ENCODE measurements at places on chromosomes 5 and 9.

DNA sequence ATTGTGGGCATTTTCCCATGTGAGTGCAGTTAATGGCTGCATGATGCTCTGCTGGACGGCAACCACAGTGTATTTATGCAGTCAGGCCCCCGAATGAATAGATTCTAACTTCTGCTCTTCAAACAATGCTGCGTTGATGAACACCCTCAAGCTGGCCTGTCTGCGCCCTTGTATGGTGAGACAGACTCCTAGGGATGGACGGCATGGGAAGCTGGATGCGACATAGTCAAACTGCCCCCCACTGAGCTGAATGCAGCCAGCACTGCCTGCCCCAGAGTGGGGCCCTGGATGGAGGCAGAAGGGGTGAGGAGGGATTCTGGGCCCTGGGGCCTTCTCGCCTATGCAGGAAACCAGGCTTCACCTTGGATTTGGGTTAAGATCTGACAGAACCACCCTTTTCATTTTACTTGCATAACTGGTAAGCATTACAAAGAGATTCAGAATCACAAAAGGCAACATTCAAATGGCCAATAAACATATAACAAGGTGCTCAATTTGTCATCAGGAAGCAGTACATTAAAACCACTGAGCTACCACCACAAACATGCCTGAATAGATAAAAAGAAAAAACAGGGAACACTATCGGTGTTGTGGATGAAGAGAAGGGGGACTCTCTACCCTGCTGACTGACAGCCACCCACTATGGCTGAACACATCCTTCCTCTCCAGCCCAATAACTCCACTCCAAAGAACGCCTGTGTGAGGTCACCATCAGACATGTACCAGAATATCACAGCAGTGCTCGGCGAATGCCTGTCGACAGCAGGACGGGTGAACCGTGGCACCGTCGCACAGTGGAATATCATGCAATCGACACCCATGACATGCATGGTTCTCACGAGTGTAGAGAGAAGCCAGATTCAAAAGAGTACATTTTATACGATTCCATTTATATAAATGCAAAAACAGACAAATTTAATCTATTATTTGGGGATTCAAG, 79.1 kb downstream of the RAPGEF1 start:
- H3K4me1 ChIP-seq, result peaks cover 67% of the 10 kb centered on the region
- no peaks in the 10 kb centered on the region for H3K27me3 ChIP-seq
- peak overlapping the region; percentile 33 for H3K4me3 ChIP-seq
- DNase-seq, result no peak
- H3K36me3 ChIP-seq, result peaks cover 16% of the 10 kb centered on the region
- H3K27ac ChIP-seq, result peak overlapping the region; percentile 76

GRCh38 chr5:6722015-6722414, 8.8 kb downstream of the TENT4A start:
- H3K36me3 ChIP-seq, result peaks cover 12% of the 10 kb centered on the region
- DNase-seq, result no peak
- H3K27ac ChIP-seq, result peak overlapping the region; percentile 55

- no peak overlapping the region for H3K4me3 ChIP-seq
- H3K36me3 ChIP-seq, result no peaks in the 10 kb centered on the region
- no peak for DNase-seq
- no peaks in the 10 kb centered on the region for H3K4me1 ChIP-seq
- peaks cover 9% of the 10 kb centered on the region for H3K27me3 ChIP-seq
Measured at GRCh38 chr5:90955001-90955635, 396.5 kb downstream of the ADGRV1 start.

DNA sequence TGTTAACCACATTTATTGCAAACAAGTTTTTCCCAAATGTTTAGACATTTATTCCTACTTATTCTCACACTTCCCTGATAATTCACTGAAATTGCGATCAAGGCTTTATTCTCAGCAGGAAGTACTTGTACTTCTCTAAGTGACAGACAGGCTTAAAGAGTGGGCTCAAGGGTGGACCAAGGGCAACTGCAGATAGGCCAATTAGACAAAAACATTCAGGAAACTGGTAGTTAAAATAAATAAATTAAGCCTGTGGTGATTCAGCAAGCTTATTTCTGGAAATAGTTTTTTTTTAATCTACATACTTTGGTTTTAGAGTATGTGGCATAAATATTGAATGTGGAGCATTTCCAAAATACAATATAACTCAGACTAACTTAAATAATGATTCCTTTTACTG, 136.1 kb downstream of the UGCG start:
- no peak overlapping the region for H3K4me3 ChIP-seq
- no peaks in the 10 kb centered on the region for H3K36me3 ChIP-seq
- H3K27me3 ChIP-seq, result no peaks in the 10 kb centered on the region
- peak overlapping the region; percentile 92 for H3K27ac ChIP-seq
- peaks cover 69% of the 10 kb centered on the region for H3K4me1 ChIP-seq

- H3K27ac ChIP-seq, result peak overlapping the region; percentile 96
- peaks cover 56% of the 10 kb centered on the region for H3K4me1 ChIP-seq
- H3K4me3 ChIP-seq, result peak overlapping the region; percentile 52
- no peaks in the 10 kb centered on the region for H3K27me3 ChIP-seq
Measured at GRCh38 chr9:109975574-109976295, 195.7 kb downstream of the PALM2AKAP2 start.

- no peak overlapping the region for H3K27ac ChIP-seq
- H3K4me1 ChIP-seq, result peaks cover 17% of the 10 kb centered on the region
- no peak overlapping the region for H3K4me3 ChIP-seq
Measured at GRCh38 chr5:81288021-81288433, 13.4 kb upstream of the ZCCHC9 start.

DNA sequence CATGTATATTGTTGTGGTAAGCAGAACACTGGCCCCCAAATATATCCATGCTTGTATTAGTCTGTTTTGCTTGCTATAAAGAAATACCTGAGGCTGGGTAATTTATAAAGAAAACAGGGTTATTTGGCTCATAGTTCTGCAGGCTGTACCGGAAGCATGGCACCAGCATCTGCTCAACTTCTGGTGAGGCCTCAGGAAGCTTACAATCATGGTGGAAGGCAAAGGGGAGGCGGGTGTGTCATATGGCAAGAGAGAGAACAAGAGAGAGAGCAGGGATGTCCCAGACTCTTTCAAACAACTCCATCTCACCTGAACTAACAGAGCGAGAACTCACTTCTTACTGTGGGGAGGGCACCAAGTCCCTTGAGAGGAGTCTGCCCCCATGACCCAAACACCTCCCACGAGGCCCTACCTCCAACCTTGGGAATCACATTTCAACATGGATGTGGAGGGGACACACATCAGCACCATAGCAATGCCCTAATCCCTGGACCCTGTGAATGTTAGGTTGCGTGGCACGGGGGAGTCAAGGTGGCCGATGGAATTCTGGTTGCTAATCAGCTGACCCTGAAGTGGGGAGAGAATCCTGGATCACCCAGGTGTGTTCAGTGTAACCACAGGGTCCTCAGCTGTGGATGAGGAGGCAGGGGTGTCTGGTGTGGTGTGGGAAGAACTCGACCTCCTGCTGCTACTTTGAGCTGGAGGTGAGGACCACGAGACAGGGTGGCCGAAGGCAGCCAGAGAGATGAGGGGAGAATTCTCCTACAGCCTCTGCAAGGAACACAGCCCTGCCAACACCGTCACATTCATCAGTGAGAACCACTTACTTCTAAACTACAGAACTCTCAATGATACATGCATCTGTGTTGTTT, 172.8 kb downstream of the AUH start:
- peaks cover 22% of the 10 kb centered on the region for H3K4me1 ChIP-seq
- no peaks in the 10 kb centered on the region for H3K27me3 ChIP-seq
- H3K36me3 ChIP-seq, result no peaks in the 10 kb centered on the region
- peak overlapping the region; percentile 53 for H3K27ac ChIP-seq
- H3K4me3 ChIP-seq, result no peak overlapping the region

- peak overlapping the region; percentile 99 for H3K27ac ChIP-seq
- H3K36me3 ChIP-seq, result peaks cover 2% of the 10 kb centered on the region
Measured at GRCh38 chr5:41925555-41925951, 472 bp downstream of the FBXO4 start.

GRCh38 chr9:109779711-109780452, at the start of gene PALM2AKAP2:
TSS of gene PALM2AKAP2 (plus strand) at chr9:109780198. CDS start at chr9:109780489, 291 bp downstream.
- no peaks in the 10 kb centered on the region for H3K36me3 ChIP-seq
- DNase-seq, result no peak
- no peak within 1 kb of the TSS for H3K27ac ChIP-seq
- H3K4me3 ChIP-seq, result no peak within 1 kb of the TSS
- H3K4me1 ChIP-seq, result no peaks in the 10 kb centered on the region

DNA sequence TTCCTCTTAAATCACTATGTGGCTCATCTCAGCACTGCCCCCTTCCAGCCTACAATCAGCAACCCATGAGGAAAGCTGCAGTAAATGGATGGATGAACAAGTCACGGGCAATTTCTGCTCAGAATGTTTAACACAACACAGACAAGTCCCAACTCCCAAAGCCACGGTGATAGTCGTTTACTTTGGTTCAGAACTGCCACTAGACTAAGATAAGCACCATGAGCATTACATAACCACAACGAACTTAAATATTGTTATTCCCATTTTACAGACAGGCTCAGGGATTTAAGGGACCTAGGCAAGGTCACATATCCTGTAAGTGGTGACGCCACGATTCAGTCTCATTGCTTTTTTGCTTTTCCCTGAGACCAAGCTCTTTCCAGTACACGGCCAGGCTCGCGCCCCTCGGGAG, 2.0 kb upstream of the SMIM27 start:
- peak; percentile 0 for DNase-seq
- H3K36me3 ChIP-seq, result peaks cover 1% of the 10 kb centered on the region
- no peaks in the 10 kb centered on the region for H3K27me3 ChIP-seq
- peak overlapping the region; percentile 97 for H3K27ac ChIP-seq

GRCh38 chr5:16550316-16550952, 66.4 kb downstream of the RETREG1 start:
- peaks cover 13% of the 10 kb centered on the region for H3K4me1 ChIP-seq
- peak overlapping the region; percentile 49 for H3K4me3 ChIP-seq
- DNase-seq, result peak; percentile 17
- peaks cover 3% of the 10 kb centered on the region for H3K36me3 ChIP-seq
- no peaks in the 10 kb centered on the region for H3K27me3 ChIP-seq

Measured in memory B cell (primary cell).